ENCODE measurements at places on chromosomes 13 and 19.

DNA sequence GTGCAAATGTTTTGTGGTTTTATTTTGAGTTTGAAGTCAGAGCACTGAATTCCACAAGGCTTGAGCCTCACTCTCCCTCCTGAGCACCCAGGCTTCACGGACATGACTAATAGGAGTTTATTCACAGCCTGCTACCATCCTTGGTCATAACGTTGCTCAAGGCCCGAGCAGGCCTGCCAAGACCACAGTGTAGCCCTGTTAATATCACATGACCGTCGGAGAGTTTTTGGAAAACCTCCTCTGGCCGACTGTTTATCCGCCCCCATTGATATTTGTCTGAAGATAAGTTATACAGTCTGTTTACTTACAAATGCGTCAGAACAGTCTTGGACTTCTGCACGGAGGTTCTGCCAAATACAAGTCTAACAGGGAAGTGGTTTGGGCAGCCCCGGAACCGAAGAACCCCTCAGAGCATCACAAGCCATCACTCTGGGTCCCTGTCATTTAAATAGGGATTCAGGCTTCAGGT, 89.9 kb downstream of the COL4A2 start:
- DNase-seq = no peak

DNA sequence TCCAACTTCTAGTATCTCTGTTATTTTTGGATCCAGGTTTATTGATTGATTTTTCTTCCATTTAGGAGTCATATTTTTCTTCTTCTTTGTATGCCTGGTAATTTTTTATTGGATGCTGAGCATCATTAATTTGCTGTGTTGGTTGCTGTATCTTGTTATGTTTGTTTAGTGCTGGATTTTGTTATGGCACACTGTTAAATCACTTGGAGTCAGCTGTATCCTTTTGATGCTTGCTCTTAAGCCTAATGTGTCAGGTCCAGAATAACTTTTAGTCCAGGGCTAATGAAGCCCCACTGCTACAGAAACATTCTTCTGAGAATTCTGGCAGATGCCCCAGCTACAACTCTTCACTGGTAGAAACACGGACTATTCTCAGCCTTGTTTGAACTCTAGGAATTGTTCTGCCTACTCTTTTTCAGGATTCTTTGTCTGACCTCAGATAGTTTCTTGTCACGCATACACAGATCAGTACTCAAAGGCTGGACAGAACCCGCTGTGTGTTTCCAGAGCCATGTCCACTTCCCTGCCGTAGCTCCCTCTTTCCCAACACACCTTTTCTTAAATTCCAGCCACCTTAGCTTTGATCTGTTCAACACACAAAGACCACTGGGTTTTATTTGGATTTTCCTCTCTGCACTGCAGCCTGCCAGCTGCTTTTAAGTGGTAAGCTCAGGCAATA, 137.1 kb upstream of the WASF3 start:
- no peak for DNase-seq

GRCh38 chr13:52010890-52011631, at the start of gene ATP7B:
ATP7B (minus strand) TSS chr13:52011450; CDS start chr13:52011337, 113 bp downstream.
- DNase-seq = peak; percentile 3

DNA sequence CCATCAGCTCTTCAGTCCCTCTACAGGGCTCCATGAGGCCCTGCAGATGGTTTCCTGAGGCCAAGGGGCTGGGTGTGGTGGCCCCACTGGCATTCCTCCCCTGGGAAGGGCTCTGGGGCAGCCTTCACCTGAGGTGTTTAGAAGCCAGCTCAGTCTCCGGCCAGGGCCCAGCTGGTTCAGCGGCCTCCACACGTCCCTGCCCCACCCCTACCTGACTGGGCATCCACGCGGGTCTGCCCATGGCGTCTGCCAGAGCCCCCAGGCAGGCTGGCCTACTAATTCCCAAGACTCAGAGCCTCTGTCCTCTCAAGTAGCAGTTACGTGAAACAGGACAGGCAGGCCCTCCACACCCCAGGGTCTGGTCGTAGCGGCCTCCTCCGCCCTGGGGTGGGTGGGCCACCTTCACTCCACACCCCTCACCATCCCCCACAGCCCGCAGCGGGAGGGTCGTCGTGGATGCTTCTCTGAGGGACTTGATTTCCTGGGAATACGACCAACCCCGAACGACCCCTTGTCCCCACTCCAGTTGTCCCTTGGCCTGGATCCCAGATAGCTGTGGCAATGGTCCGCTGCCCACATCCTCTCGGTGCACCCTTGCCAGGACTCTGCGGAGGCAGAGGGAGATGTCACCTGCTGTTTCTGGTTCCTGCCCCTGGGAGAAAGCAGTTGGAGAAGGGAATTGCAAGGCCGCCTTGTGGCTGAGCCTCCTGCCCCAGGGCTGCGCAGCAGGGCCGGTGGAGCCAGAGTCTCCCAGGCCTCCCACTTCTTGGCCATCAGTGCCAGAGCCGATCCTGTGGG, 24.3 kb downstream of the CAPN12 start:
- DNase-seq = no peak

DNA sequence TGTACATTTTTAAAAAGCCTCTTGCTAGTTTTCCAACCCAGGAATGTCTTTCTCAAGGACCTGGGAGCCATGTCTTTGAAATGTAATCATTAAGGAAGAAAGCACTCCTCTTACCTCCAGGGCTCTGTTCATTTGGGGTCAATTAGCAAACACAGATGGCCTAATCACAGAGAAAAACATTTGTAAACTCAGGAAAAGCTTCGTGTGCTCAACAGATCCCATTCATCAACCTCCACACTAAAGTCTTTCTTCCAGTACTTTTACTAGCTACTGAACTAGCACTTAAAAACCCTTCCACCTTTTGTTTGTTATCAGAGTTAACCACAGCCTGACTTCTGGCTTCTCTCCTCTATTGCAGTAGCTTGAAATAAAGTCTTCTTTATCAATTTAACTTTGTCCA, 441.4 kb downstream of the PCDH20 start:
- no peak for DNase-seq

GRCh38 chr13:94268661-94269060, 210.8 kb downstream of the DCT start:
- DNase-seq = no peak

DNA sequence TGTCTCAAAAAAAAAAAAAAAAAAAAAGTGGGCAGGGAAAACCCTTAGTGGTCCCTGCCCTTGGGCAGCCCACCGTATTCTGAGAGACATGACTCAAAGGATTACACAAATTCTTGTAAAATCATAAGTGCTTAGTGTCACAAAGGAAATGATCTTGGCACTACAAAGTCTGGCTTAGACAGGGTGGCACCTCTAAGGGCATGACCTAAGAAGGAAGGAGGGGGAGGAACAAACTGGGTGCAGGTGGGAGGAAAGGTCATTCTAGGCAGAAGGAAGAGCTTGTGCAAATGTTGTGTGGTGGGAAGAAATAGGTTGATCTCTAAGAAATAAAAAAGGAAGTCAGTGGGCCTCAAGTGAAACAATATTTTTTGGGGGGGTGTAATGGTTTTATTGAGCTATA, 10.4 kb downstream of the PNPLA6 start:
- no peak for DNase-seq

All from stimulated activated CD4-positive, alpha-beta T cell treated with anti-CD3 and anti-CD28 coated beads, Interleukin-1b, Interleukin-23, amount 100 ng/mL, for 48 hours (primary cell).